Fibroblast of the aortic adventitia (primary cell): ENCODE measurements at places on chromosomes 6 and 20.

GRCh38 chr6:66865771-66866170 is 1158.7 kb upstream of the EYS start:
- no peak for DNase-seq

DNA sequence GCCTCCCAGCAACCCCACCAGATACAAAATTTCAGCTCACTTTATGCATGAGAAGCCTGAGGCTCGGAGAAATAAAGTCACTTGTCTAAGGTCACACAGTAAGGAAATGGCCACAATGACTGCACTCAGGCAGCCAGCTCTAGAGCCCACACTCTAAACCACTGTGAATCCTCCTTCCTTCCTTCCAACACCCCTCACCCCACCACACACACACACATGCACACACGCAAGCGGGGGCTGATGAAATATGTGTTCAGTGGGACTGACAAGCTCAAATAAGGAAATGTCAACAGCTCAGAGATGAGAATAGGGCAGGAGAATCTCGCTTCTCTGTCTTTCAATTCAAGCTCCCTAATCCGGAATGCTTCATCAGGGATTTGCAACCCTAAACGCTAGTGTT is 6.0 kb upstream of the BPIFA1 start:
- DNase-seq, result no peak

GRCh38 chr6:149935668-149936067 is 6.1 kb upstream of the ULBP2 start:
- no peak for DNase-seq

DNA sequence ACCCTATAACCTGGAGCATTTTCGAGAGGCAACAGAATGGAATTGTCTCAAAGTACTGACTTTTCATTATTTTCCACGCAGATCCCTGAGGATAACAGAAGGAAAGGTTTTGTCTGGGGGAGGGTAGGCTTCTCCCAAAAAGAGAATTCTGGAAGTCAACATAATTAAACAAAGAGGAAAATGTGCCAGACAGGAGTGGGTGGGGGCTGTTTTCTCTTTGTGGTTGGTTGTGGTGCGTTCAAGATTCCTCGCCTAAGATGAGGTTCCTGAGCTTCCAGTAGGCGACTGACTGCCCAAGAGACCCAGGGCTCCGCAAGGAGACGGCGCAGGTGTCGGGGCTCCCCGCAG is 70.4 kb downstream of the SOX4 start:
- DNase-seq, result no peak

GRCh38 chr6:133179481-133179880 is 61.7 kb upstream of the EYA4 start:
- DNase-seq, result no peak
